ENCODE measurements at places on chromosomes 5 and 9.
A peak's percentile ranks its signal among the peaks of the same experiment; 100 is the strongest.

DNA sequence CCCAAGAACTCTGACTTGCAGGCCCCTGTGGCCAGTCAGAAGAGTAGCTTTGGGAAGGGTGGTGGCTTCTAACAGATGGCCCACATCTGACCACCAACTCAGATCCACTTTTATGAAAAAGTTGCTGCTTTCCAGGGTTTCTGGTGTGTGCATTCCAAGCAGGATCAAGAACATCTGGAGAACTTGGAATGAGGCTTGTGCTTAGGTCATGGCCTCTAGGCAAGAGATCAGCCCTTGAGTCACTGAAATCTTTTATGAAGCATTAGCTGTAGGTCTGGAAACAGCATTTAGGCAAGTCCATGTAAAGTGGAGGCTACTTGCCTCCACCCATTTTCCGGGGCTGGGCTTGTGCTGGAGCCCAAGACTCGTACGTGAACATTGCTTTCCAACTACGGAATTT, 433.3 kb downstream of the SH3GL2 start:
- DNase-seq = no peak

GRCh38 chr5:134825212-134825611, 20.6 kb upstream of the C5orf24 start:
- no peak for DNase-seq

DNA sequence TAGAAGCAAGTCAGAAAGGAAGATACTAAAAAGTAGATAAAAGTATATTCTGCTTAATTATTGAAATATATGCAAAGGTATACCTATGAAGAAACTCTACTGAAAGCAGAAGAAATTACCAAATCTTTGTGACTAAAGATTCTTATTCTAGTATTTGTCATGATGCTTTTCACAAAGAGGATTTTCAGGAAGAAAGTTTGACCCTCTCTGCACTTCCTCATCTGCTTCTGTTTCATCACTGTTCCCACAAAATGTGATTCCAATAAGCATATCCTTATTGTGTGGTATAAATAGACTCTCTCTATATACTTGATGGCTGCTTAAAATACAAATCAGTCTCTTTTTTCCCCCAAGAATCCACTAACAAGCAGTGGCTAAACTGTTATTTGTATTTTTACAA, 2139.6 kb upstream of the ACO1 start:
- no peak for DNase-seq

GRCh38 chr9:1759771-1760300, 255.3 kb upstream of the SMARCA2 start:
- no peak for DNase-seq

- no peak for DNase-seq
These were observed 138.6 kb downstream of the GNAQ start for GRCh38 chr9:77892955-77893514.

- DNase-seq = no peak
These were observed 49.7 kb downstream of the BASP1 start for GRCh38 chr5:17267106-17267505.

DNA sequence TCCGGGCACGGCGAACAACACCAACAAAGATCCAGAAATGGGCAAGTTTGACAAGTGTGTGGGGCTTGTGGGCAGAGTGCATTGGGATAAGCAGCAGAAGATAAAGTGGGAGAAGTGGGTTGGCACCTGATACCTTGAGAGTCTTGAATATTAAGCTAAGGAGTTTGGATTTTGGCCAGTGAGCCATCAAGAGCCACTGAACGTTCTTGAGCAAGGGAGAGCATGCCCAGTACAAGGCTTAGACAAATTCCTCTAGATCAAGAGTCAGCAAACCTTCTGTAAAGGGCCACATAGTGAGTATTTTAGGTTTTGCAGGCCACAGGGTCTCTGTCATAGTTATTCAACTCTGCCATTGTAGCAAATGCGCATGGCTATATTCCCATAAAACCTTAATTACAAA, 26.6 kb upstream of the TRMT10B start:
- DNase-seq = no peak

DNA sequence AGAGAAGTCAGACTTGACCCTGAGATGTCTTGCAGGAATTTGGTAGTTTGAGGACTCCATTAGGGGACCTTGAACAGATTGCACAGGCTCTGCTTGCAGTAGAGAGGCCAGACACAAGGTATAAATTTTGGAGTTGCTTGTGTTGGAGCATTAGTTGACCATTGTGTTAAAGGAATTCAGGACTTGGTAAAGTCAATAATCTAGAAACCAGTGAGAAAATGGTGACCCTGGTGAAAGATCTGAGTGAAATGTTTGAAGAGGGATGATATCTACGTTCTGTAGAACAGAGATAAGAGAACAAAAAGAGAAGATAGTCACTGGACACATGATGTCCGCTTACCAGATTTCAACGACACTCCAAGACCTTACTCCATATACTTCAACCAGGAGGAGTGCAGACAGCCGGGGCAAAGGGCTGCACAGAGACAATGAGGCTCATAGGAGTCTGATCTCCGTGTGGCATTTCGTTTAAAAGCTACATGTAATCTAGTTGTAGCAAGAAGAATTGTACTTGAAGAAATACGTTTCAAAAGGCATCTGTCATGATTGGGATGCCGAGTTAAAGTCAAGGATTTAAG, 13.2 kb downstream of the DNAJC25 start:
- DNase-seq = no peak

DNA sequence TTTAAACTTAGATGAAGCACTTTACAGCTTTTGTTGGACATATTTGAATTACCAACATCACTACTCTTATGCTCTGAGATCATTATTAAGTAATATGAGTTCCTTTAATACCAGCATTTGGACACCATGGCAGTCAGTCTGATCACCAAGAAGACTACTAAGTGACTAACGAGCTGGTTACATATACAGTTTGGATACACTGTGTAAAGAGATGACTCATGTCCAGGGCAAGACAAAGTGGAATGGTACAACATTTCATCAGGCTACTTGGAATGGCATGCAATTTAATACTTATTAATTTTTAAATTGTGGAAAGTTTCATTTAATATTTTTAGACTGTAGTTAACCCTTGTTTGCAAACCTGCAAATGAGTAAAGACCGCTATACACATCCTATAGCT, 237.4 kb upstream of the PRDM9 start:
- peak; percentile 7 for DNase-seq

- DNase-seq = no peak
These were observed 236.9 kb upstream of the ANKRD55 start for GRCh38 chr5:56470007-56470406.

DNA sequence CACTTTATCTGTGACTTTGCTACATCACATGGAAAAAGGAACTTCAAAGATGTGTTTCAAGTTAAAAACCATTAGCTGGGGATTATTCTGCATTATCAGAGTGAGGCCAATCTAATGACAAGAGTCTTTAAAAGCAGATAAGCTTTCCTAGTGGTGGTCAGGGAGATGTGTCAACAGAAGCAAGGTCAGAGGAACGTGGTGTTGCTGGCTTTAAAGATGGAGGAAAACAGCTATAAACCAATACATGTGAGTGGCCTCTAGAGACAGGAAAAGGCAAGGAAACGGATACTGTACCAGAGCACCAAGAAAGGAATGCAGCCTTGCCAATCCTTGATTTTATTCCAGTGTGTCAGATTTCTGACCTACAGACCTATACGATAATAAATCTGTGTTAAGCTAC, 204.2 kb downstream of the TAF11L14 start:
- DNase-seq = no peak

DNA sequence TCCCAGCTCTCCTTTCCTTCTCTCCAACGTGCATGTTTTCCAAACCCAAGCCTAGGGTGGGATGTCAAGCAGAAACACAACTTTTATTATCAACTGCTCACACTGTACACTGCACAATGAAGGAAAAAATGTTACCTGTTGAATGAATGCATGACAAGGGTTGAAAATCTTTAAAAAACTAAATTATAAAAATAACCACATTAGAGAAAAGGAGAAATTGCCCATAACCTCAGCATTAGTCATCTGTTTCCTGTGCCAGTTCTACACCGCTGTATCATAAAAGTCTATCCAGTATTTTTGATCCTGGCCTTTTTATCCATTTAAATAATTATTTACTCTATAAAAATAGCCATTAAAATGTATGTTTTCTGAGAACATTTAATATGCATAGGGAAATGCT, 101.1 kb downstream of the APBA1 start:
- no peak for DNase-seq

DNA sequence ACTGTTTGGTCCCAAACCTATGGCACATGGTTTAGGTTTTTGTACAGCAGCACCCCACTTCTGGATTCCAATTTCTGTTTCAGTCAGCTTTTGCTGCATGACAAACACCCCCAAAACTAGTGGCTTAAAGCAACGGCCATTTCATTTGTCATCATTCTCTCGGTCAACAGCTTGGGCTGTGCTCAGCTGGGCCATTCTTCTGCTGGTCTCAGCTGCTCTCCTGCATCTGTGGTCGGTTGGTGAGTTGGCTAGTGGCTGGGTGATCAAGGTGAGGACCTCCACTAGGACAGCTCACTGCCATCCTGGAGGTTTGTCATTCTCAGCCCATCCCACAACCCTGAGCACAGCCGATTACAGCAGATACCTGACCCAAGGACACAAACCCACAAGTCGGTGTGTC, 24.8 kb upstream of the PPP1R26 start:
- no peak for DNase-seq

DNA sequence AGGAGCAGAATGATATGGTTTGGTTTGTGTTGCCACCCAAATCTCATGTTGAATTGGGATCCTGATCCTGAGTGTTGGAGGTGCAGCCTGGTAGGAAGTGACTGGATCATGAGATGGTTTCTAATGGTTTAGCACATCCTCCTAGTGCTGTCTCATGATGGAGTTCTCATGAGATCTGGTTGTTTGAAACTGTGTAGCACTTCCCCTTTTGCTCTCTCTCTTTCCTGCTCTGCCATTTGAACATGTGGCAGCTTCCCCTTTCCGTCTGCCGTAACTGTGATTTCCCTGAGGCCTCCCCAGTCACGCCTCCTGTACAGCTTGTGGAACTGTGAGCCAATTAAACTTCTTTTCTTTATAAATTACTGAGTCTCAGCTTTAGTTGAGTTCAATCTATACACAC, 756.8 kb upstream of the CDH6 start:
- no peak for DNase-seq

DNA sequence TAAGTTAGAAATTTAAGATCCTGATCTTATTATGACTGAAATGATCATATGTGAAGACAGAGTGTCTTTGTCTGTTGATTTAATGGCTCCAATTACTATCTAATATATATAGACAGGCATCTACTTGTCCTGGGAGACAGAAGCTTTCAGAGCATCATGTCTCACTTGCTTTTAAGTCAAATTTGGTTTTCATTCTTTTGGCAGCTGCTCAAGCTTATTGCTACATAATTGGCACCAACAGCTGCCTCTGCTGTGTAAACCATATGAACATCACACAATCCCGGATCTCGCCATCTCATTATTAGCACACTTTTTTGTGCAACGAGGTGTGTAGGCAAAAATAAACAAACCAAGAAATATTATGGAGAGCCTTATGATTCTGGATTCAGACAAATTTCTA, 1717.9 kb downstream of the EFNA5 start:
- DNase-seq = no peak

DNA sequence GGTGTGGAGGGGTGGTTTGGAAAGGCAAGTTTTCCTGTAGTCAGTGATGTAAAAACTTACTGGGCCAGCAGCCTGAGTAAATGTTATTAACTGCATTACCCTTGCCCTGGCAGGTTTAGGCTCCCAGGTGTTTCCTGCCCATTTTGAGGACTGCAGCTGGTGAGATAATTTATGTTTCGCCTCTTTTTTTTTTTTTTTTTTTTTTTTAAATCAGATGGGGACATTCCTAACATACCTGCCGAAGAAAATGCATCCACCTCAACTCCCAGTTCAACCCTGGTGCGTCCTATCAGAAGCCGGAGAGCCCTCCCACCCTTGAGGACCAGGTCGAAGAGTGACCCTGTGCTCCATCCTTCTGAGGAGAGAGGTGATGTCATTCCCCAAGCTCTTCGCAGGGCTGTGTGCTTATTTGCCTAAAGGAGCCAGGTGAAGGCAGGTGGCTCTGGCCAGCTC, 60.6 kb downstream of the ENTREP1 start:
- no peak for DNase-seq

- DNase-seq = no peak
These were observed 38.8 kb downstream of the MRPL36 start for GRCh38 chr5:1760656-1761452.

DNA sequence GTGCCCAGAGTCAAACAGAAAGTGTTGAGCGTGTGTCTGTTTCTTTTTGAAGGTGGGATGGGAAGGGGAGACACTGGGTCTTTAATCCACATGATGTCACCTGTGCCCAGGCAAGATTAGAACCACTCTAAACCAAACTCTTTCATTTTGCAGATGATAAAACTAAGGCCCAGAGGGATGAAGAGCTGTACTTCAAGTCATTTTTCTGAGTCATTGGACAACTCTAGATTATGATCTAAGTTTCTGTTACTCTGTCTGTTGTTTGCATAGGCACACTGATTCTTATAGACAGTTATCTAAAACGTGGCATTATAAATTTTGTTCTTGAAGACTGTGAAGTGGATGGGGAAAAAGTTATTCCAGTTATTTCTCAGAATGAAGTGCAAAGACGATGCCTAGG, 48.8 kb downstream of the MAST4 start:
- no peak for DNase-seq

- no peak for DNase-seq
These were observed 3.5 kb downstream of the RASEF start for GRCh38 chr9:83059417-83059816.

DNA sequence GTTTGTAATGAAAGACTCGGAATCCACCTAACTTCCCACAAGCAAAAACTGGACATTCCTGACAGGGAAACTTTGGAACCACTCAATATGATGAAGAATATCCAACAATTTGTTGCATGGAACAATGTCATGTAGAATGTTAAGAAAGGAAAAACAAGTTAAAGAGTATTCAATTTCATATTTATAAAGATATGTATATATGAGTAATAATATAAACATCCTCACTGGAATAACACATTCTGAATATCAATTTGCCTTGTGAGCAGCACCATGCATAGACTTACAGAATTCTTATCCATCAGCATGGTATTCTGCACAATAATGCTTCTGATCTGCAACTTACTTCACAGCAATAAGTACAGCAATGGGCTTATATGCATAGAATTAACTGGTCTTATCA, 650.3 kb downstream of the SEMA5A start:
- no peak for DNase-seq

GRCh38 chr9:2335260-2335659, 286.3 kb upstream of the VLDLR start:
- no peak for DNase-seq

DNA sequence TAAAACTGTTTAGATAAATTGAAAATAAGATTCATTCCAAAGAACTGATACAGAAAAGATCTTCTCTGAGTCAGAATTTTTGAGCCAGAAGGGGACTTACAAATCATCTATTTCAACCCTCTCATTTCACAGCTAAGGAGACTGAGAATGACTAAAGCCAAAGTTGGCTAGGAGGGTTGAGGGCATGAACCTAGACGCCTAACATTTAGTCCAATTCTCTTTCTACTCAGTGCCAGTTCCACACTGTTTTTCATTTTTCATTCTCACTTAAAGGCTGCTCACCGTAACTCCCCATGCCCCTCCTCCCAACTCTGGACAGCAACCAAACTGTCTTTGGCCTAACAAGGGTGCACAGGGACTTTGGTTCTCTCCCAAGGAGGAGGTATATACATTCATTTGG, 364.0 kb downstream of the NDUFS4 start:
- no peak for DNase-seq

- DNase-seq = no peak
These were observed 199.6 kb upstream of the RGMB start for GRCh38 chr5:98573834-98574320.
